ENCODE measurements at places on chromosomes 3 and 15. TPM values are rescaled to one million over a fixed set of nuclear protein-coding genes. Genes with fewer than 3 reads are reported as not detected.

The IMPG2 gene
- total RNA-seq = not detected

The GAP43 gene
- not detected for total RNA-seq

The ZNF717 gene
- total RNA-seq = 3.2 TPM

The TMCO5A gene
- not detected for total RNA-seq

The CHRM5 gene
- total RNA-seq = 0.01 TPM

The GOLGA6A gene
- total RNA-seq = 0.09 TPM

The SUCNR1 gene
- total RNA-seq = not detected
